T-helper 1 cell (primary cell): ENCODE measurements at places on chromosomes 1 and 21.

- no peak for DNase-seq
Observed at GRCh38 chr1:184951788-184952187, 22.5 kb downstream of the NIBAN1 start.

GRCh38 chr1:234735476-234735875, 125.5 kb upstream of the IRF2BP2 start:
- no peak for DNase-seq

GRCh38 chr21:41361786-41362604, at the start of gene MX2:
TSS of gene MX2 (plus strand) at chr21:41362027. CDS start at chr21:41376907, 14,880 bp downstream.
- DNase-seq: peak; percentile 90

GRCh38 chr1:8096105-8097011, 70.2 kb upstream of the ERRFI1 start:
- no peak for DNase-seq

GRCh38 chr1:167674156-167674555, 44.1 kb downstream of the RCSD1 start:
- DNase-seq: no peak

- no peak for DNase-seq
Observed at GRCh38 chr1:67683766-67684525, 1.1 kb upstream of the GADD45A start.

DNA sequence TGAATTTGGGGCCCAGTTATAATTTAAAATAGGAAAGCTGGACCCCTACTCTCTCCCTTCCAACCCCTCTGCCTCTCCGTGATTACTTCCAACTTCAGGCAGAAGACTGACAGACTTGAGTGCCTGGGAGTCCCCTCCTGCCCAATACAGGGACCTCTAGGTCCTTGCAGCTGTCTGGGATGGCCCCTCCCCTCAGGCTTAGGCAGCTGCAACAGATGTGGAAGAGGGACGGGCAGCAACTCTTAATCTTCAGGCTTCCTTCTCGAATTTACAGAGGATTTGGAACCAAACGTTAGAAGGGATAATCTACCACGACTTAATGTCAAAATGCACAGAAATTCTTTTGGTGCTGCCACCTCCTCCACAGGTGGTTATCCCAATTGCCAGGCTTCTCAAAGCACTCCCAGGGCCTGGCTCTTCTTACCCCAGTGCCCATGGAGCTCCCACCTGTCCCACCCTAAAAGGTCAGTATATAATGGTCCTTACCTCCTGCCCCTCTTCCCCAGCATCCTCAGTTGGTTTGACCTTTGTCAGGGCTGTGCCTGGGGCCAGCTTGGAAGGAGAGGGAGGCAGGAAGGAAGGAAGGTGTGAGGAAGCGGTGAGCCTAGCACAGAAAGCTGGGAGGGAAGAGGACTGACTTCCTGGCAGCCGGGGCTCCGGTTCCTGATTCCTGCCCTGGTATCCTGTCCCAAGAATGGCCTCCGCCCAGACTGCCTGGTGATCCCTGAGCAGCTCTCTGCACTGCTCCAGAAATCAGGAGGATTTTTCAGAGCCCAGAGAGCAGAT, 2.8 kb downstream of the PEA15 start:
- DNase-seq: no peak

DNA sequence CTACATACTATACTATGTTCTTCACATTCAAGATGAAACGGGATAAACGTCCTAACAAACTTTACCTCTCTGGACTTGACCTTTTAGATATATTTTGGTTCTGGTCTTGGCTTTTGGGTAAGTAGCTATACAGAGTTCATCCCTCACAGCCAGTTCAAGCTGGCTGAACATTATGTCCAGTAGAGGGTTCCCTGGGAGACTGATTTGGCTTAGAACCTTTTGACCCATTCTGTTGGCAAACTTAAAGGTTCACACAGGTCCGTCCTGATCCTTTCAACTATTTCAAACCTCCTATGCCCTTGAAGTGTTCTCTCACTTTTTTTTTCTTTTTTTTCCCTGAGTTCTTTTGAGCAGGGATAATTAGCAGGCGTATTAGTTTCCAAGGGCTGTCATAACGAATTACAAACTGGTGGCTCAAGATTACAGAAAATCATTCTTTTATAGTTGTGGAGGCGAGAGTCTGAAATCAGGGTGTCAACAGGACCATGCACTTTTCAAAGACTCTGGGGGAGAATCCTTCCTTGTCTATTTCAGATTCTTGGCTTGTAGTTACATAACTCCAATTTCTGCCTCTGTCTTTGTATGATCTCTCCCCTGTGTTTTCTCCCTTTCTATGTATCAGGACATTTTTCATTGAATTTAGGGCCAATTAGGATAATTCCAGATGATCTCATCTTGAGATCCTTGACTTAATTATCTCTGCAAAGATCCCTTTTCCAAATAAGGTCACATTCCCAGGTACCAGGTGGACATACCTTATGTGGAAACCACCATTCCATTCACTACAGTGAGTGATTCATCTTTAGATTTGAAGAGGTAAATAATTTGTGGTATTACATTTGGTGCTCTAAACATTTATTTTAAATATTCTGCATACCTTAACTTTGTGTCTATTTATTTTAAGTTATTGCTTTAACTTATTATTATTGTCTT, 257.4 kb upstream of the USP25 start:
- DNase-seq: no peak

DNA sequence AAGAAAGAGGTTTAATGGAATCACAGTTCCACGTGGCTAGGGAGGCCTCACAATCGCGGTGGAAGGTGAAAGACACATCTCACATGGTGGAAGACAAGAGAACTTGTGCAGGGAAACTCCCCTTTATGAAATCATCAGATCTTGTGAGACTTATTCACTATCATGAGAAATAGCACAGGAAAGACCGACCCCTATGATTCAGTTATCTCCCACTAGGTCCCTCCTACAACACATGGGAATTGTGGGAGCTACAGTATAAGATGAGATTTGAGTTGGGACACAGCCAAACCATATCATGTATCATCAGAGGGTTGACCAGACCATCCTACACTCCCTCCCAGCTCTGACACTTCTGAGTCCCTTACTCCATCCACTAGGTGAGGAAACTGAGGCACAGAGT, 143.9 kb upstream of the KLHDC7A start:
- no peak for DNase-seq

DNA sequence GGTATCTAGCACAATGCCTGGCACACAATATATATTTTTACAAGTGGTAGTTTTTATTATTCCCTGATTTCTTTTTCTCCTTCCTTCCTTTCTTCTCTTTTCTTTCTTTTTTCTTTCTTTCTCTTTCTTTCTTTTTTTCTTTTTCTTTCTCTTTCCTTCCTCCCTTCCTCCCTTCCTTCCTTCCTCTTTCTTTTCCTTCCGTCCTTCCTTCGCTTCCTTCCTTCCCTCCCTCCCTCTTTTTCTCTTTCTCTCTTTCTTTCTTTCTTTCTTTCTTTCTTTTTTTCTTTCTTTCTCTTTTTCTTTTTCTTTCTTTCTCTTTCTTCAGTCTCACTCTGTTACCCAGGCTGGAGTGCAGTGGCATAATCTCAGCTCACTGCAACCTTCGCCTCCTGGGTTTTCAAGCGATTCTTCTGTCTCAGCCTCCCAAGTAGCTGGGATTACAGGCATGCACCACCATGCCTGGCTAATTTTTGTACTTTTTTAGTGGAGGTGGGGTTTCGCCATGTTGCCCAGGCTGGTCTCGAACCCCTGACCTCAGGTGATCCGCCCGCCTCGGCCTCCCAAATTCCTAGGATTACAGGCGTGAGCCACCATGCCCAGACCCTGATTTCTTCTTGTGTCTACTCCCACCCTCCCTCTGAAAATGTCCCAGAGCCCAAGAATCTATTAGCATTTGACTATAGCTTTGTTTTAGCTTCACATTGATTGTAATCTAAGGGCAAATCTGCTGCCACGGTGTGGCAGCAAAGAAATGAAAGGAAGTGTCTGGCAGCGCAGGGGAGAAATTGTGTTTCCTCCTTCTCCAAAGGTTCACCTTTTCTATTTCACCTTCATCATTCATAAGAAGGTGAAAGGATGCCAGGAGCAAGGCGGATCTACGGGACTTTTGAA, 19.9 kb upstream of the ABCB10 start:
- no peak for DNase-seq

- no peak for DNase-seq
Observed at GRCh38 chr21:32096411-32096810, 182.4 kb downstream of the MIS18A start.

DNA sequence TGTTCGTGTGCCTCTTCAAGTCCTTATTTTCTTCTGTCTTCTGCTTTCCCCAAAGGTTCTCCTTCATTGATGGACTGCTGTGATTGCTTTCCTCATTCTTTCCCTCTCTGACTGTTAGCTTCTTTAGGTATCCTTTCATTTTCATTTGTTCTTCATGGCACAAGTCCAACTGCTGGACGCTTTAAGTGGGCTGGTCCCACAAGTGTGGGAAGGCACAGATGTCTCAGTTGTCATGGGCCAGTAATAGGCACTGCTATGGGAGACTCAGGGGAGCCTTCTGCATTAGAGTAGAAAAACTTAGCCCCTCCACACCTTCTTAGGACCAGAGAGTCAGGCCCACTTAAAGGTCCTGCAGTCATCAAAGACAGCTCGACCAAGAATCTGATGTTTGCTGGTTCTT, 122.3 kb upstream of the C1orf105 start:
- no peak for DNase-seq

- DNase-seq: no peak
Observed at GRCh38 chr1:154857441-154858215, 12.5 kb downstream of the KCNN3 start.

DNA sequence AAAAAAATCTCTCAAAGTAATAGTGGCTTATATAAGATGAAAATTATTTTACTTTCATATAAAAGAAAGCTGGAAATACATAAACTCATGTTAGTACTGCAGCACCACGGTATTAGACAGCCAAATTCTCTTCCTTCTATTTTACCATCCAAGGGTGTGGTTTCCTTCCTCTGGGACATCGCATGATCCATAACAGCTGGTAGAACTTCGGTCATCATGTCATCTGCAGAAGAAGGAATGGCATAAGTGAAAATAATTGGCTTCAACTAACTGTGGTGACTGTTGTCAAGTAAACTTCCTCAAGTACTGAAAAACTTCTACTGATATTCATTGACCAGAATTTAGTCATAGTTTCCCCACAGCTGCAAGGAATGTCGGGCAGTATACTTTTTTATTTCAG, 28.3 kb upstream of the IFI44L start:
- no peak for DNase-seq

DNA sequence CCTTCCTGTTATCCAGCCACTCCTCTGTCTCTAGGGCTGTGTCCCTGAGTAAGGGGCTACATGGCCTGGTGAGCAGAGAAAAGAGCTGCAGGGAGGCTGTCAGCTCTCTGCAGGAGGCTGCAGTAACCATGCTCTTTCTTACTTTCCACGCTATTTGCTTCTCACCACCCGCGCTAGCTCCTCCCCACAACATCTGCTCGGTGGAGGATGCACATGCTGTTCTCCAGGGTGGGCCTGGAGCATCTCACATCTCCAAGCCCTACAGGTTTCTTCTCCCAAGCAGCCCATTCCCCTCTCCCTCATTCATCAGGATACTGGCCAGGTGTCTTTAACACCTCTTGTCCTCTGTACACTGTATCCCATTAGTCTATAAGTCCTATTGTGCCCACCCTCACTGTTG, 103.8 kb downstream of the IER5 start:
- no peak for DNase-seq
